LNCaP clone FGC (cell line): ENCODE measurements at places on chromosomes 6 and 20.

- DNase-seq: no peak
These were observed 54.7 kb downstream of the OR2B6 start for GRCh38 chr6:28011722-28012121.

DNA sequence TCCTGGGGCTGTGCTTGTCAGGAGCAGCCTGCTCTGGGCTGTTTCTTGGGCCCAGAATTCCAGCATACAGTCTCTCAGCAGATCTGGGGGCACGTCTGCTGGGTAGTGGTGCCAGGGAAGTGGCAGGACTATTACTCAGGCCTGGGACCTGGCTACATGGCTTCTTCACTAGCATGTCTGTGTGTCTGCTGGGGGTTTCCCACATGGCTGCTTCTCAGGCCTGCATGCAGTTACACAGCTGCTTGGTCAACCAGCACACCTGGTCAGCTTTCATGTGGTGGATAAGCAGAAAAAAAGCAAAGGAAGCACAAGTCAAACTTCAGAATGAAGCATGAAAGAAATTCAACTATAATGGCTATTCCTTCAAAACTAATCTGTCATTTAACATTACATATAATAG, 316.2 kb upstream of the NOX3 start:
- DNase-seq: no peak

- DNase-seq: no peak
These were observed 57.2 kb downstream of the CTCFL start for GRCh38 chr20:57467742-57468141.

DNA sequence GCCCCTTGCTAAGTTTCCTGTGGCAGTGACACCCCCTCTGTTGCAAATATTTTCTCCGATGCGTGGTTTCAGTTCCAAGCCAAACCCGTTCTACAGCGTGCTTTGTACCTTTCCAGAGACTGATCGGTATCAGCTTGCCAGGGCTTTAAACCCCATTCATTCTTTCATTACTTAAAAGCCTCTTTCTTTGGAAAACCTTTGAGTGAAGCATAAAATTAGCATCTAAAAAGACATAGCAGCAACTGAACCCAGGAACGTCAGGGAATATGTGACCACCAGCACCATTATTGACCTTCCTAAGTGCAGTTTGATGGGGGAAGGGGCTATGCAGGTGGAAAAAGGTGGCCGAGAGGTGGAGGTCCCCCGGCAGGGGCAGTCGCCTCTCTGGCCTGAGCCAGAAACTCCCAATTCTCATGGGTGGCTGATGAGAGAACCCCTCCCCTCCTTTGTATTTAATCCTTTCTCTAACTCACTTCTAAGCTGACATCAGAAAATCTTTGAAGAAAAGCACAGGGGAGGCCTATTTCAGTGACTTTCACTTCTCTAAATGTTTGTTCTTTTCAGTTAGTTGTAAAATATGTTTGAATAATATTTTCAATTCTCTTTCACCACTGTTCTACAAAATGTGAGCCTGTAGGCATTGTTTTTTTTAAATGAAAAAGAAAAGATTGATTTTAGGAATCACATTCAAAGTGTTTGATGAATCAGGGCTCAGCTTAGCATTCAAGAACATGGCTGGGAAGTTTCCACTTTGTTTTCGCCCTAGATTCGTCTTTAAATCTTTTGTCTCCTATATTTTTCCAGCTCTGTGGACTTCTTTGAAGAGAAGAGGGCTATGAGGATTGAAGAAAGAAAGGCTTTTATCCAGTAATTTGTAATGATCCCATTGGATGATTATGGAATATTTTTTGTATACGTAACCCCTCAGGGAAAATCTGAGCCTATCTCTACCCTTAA, 89.2 kb downstream of the RSPH3 start:
- DNase-seq: peak; percentile 28

GRCh38 chr6:160254467-160255312, 3.9 kb downstream of the SLC22A2 start:
- no peak for DNase-seq

- DNase-seq: no peak
These were observed 47.2 kb downstream of the KIF13A start for GRCh38 chr6:17940151-17940792.

GRCh38 chr20:23003077-23003635, 32.0 kb upstream of the SSTR4 start:
- DNase-seq: no peak

DNA sequence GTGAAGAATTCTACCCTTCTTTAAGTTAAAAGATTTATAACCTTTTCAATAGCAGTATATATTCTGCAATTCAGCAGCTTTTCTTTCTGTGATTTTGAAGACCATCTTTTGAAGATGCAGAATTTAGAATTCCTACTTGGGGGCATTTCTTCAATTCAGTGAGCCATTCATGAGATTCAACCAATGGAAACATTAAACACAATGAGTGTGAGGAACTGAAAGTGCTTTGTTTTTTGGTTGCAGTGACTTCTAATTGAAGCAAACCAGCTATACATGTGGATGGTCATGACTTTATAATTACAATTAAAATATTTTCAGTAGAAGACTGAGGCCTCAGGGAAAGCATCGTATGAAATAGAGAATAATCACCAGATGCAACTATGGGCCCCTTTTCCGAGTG, 108.3 kb downstream of the CARMIL1 start:
- DNase-seq: no peak

- no peak for DNase-seq
These were observed 53.6 kb downstream of the ELOVL5 start for GRCh38 chr6:53295176-53295575.

- no peak for DNase-seq
These were observed 125.2 kb downstream of the PHACTR3 start for GRCh38 chr20:59729506-59729905.

DNA sequence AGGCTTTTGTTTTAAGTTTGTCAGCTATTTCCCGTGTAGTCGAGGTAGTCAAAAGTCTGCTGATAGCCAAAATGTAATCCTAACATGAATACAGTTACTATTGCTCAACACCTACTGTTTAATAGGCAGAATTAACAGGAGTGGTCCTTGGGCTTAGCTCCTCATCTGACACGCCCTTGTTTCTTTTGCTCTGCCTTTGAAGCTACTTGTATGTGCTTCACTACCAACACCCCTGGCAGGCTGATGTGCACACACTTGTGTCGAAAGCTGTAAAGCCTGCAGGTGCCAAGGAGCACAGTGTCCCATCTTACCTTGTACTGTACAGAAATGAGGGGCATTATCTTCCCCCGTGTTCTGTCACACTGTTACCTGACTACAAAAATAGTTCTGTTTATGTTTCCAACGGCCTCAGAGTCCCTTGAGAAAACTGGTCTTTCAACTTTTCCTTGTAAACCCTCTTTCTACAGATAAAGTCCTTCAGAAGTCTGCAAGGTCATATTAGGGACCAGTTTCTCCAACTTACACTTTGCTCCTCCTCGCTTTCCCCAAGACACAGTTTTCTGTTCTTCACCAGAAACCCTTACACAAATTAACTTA, 9.3 kb downstream of the SDHAF4 start:
- no peak for DNase-seq

DNA sequence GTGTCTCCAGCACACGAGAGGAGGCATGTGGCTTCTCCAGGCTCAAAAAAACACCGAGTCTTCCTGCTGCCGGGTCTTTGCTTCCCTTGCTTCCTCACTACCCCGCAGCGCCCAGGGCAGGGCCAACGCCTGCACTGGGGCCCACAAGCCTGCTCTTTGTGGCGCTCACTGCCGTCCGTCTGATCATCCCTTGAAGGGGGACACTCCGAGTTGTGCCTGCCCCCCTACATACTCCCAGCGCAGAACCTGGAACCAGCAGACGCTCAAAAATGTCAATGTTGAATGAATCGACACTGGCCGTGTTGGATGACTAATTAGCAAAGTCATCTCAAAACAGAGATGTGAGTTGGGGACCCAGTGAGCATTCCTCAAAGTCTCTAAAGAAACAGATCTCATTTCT, 8.1 kb upstream of the ARFGAP1 start:
- DNase-seq: no peak

- DNase-seq: no peak
These were observed 1.9 kb upstream of the TRIM38 start for GRCh38 chr6:25960734-25961133.

- DNase-seq: no peak
These were observed 57.6 kb downstream of the NUDT3 start for GRCh38 chr6:34334796-34335416.

DNA sequence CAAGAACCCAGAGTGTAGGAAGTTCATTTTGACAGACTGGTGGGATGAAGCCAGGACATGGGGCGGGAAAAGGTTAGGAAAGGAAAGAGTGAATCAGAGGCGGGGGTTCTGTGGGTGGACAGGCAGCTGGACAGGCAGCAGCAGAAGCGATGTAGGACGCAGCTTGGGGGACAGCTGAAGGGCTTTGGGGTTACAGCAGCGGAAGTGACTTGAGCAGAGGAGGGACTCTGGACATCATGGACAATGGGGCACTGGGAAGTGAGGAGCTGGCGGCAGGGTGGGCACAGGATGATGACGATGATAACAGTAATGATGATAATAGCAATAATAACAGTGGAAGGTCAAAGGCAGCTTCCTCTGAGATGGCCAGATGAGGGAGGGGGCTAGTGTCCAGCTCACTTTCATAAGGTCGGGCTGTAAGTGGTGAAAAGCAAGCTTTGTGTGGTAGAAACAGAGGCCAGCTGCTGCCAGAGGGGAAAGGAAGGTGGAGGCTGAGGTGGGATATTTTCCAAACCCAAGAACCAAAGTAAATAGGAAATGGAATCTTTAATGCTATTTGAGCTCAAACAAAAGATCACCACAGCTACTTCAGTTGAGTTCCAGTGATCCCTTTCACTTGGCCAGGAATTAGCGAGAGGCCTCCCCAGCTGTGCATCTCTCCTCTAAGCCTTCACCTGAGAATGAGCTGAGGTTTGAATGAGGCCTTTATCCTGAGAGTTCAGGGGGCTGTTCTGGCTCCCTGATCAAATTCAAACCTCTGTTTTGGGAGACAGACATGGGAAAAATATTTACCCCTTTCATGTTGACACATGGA, 433.5 kb downstream of the DHX35 start:
- no peak for DNase-seq

DNA sequence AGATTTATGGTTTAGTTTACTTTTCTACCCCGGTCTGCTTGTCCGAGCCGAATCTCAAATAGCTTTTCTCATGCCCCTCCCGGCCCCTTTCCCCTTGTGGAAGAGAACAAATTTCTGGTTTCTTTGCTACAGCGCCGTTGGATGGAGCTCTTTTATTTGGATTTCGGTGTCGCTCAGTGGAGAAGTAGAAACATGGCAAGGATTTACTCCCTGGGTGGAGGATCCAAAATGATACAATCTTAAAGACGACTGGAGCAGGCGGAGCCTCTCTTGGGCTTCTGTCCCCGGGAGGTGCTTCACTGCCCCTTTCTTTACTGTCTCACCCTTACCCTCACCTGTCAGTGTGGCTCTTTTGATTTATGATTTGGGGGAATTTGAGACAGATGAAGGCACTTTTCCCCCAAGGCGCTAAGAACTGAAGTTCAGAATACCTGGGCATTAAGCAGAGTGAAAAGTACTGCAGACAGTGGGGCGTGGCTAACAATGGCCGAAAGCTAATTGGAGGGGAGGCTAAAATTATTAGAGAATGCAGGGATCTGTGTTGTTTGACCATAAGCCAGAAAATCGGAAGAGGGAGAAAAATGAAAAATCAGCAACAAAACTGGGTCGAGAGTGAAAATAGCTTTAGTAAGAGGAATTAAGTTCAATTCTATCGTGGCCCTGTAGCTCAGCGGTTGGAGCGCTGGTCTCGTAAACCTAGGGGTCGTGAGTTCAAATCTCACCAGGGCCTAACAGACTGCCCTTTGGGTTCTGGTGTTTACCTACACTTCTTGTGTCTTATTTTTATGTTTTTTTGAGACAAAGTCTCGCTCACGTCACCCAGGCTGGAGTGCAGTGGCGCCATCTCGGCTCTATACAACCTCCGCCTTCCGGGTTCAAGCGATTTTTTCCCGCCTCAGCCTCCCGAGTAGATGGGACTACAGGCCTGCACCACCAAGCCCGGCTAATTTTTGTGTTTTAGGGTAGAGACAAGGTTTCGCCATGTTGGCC, 145.1 kb upstream of the ZNF184 start:
- DNase-seq: peak; percentile 69

DNA sequence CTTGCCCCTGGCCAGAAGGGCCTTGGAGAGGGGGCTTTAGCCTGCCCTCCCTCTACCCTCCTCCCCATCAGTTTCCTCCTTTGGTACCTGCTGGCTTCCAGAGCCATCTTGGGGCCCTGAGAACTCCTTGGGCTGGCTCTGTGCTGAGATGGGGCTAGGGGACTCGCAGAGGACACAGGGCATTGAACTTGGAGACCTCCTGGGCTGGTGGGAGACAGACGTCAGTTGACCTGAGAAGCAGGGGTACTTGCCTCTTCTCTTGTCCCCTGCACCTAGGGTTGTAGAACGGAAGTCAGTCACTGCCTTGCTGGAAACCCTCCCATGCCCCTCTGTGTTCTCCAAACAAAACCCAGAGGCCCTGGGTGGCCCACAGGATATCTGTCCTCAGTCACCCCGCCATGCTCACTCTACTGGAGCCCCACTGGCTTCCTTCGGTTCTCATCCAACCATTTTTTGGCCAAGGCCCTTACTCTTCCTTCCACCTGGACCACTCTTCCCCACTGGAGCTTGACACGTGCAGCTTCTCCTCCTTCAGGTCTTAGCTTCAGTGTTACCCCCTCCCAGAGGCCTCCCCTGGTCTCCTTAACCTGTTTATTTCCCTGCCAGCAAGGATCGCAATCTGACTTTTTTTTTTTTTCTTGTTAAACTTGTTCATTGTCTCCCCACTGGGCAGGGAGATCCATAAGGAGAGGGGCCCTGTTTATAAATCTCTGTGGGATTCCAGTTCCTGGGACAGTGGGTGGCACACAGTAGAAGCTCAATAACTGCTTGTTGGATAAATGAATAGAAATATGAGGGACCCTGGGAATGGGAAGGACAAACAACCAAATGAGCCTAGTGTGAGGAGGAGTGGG, 971 bp downstream of the RBCK1 start:
- DNase-seq: no peak

- DNase-seq: no peak
These were observed 193.2 kb downstream of the ARHGAP18 start for GRCh38 chr6:129516787-129517186.

DNA sequence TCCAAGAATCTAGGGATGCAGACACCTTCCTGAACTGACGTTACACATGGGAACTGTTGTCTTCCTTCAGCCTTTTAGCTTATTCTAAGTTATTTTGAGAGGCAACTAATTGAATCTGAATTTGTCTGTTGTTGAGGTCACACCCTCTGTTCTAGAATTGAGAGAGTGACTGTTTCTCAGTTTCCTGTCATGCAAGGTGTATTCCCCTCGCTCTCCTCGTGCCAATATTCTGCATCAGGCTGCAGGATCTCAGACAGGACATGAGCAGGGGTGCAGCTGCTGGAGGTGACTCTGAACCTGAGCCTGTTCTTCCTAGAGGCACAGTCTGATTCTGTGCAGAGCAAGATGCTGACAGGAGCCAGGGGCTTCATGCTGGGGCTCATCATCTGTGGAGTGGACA, 52.5 kb downstream of the HLA-DPB1 start:
- no peak for DNase-seq
